Tracheal epithelial cell (primary cell): ENCODE measurements at places on chromosomes 2 and 18. TPM values are rescaled to one million over a fixed set of nuclear protein-coding genes. Genes with fewer than 3 reads are reported as not detected.

The KDSR gene
- 50.3 and 53.3 TPM in 2 replicates for total RNA-seq

The KYNU gene
- 41.1 and 77.8 TPM in 2 replicates for total RNA-seq

The SPHKAP gene
- not detected in 2 replicates for total RNA-seq

The ANKRD53 gene
- total RNA-seq, result under 0.01 TPM in 1 of 2 replicates, not detected in the other

The MC5R gene
- not detected in 2 replicates for total RNA-seq

The TSGA10 gene
- 2.8 and 3.6 TPM in 2 replicates for total RNA-seq

The CCDC148 gene
- total RNA-seq, result 0.21 and 1.2 TPM in 2 replicates

The UGT1A10 gene
- not detected in 2 replicates for total RNA-seq

The DSC3 gene
- total RNA-seq, result 260 and 288 TPM in 2 replicates

The PAIP2B gene
- 2.2 and 3.4 TPM in 2 replicates for total RNA-seq

The ALK gene
- not detected in 2 replicates for total RNA-seq

The PMAIP1 gene
- total RNA-seq, result 23.9 and 45.5 TPM in 2 replicates

The SH3BP4 gene
- 26.0 and 32.8 TPM in 2 replicates for total RNA-seq

The PFN4 gene
- total RNA-seq, result 0.21 and 0.48 TPM in 2 replicates

The DCTN1 gene
- total RNA-seq, result 44.1 and 82.9 TPM in 2 replicates

The MSH2 gene
- 10.7 and 13.0 TPM in 2 replicates for total RNA-seq

The TPO gene
- not detected in 2 replicates for total RNA-seq

The DYNC1I2 gene
- 92.1 and 107 TPM in 2 replicates for total RNA-seq

The DYNAP gene
- total RNA-seq, result not detected in 2 replicates

The CD8B gene
- 0.24 TPM in 1 of 2 replicates, not detected in the other for total RNA-seq

The ICA1L gene
- 1.9 TPM in 2 replicates for total RNA-seq

The PTPRN gene
- total RNA-seq, result 0.21 and 2.2 TPM in 2 replicates

The AGXT gene
- not detected in 2 replicates for total RNA-seq

The SERPINB10 gene
- total RNA-seq, result 1.3 and 4.8 TPM in 2 replicates

The C1QL2 gene
- total RNA-seq, result not detected in 2 replicates

The GCG gene
- total RNA-seq, result not detected in 2 replicates

The CXCR4 gene
- 0.48 TPM in 1 of 2 replicates, not detected in the other for total RNA-seq

The FBXO36 gene
- total RNA-seq, result 2.7 and 5.5 TPM in 2 replicates

The CCDC85A gene
- under 0.01 TPM in 1 of 2 replicates, not detected in the other for total RNA-seq

The PGAP1 gene
- total RNA-seq, result 5.1 and 13.2 TPM in 2 replicates

The TACR1 gene
- total RNA-seq, result not detected in 2 replicates

The C2orf66 gene
- total RNA-seq, result 0.24 and 0.43 TPM in 2 replicates

The ATP8B1 gene
- 29.2 and 39.0 TPM in 2 replicates for total RNA-seq

The CTIF gene
- total RNA-seq, result 12.1 and 13.3 TPM in 2 replicates

The PTH2R gene
- under 0.01 and 0.48 TPM in 2 replicates for total RNA-seq

The CFAP65 gene
- under 0.01 TPM in 1 of 2 replicates, not detected in the other for total RNA-seq

The HADHB gene
- total RNA-seq, result 82.2 and 125 TPM in 2 replicates

The CRIM1 gene
- 45.4 and 121 TPM in 2 replicates for total RNA-seq

The RAD51AP2 gene
- 0.21 and 0.24 TPM in 2 replicates for total RNA-seq

The YIPF4 gene
- 23.1 and 27.1 TPM in 2 replicates for total RNA-seq

The TYMS gene
- total RNA-seq, result 6.7 and 10.0 TPM in 2 replicates

The EIF4E2 gene
- 37.7 and 76.4 TPM in 2 replicates for total RNA-seq

The OTX1 gene
- total RNA-seq, result 2.7 and 4.3 TPM in 2 replicates

The NT5C1B gene
- total RNA-seq, result not detected in 2 replicates

The DPY30 gene
- 65.4 and 72.3 TPM in 2 replicates for total RNA-seq

The GNLY gene
- not detected in 2 replicates for total RNA-seq

The MTIF2 gene
- total RNA-seq, result 43.6 and 78.6 TPM in 2 replicates

The C2orf49 gene
- total RNA-seq, result 21.3 and 21.4 TPM in 2 replicates

The APOB gene
- total RNA-seq, result under 0.01 TPM in 1 of 2 replicates, not detected in the other

The RAB6C gene
- not detected in 2 replicates for total RNA-seq

The ZAP70 gene
- not detected in 2 replicates for total RNA-seq

The ABHD1 gene
- not detected in 2 replicates for total RNA-seq

The PDE6D gene
- 13.0 and 13.6 TPM in 2 replicates for total RNA-seq
